ENCODE measurements at places on chromosomes 13 and 19. TPM values are rescaled to one million over a fixed set of nuclear protein-coding genes. Genes with fewer than 3 reads are reported as not detected.

Gene CGB8
- not detected for polyA plus RNA-seq

Gene LRRC4B
- 2.2 TPM for polyA plus RNA-seq

Gene SYCN
- not detected for polyA plus RNA-seq

Gene SLITRK1
- 0.29 TPM for polyA plus RNA-seq

DNA sequence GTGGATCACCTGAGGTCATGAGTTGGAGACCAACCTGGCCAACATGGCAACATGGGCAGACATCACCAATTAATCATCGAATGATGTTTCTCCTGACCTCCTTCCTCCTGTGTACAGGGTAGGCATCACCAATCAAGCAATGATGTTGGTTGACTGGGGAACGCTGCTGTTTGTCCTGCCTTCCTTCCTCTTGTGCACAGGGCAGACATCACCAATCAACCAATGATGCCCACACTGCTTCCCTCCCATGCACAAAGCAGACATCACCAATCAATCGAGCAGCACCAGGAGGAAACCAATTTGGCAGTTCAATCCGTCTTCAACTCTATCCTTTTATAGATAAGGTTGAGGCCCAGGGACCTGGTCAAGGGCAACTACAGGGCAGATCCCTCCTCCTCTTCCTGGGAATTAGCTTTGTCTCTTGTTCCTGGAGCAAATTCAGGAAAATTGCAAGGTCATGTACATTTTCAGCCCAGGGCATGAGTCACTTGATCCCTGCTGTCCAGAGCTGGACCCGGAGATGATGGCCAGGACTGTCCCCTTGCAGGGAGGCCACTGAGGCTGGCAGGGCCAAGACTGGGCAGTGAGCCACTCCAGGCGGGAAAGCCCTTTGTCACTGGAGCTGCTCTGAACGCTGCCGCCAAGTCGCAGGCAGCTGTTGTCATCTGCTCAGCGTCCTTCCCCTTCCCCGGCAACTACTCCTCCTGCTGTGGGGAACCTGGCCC lies 5.3 kb upstream of the CSNK1G2 start:
- DNase-seq = peak; percentile 63
- H3K27ac ChIP-seq = no peak overlapping the region
- H3K4me1 ChIP-seq = peaks cover 8% of the 10 kb centered on the region
- H3K36me3 ChIP-seq = no peaks in the 10 kb centered on the region
- H3K4me3 ChIP-seq = no peak overlapping the region

Gene PALM3
- 16.6 TPM for polyA plus RNA-seq

DNA sequence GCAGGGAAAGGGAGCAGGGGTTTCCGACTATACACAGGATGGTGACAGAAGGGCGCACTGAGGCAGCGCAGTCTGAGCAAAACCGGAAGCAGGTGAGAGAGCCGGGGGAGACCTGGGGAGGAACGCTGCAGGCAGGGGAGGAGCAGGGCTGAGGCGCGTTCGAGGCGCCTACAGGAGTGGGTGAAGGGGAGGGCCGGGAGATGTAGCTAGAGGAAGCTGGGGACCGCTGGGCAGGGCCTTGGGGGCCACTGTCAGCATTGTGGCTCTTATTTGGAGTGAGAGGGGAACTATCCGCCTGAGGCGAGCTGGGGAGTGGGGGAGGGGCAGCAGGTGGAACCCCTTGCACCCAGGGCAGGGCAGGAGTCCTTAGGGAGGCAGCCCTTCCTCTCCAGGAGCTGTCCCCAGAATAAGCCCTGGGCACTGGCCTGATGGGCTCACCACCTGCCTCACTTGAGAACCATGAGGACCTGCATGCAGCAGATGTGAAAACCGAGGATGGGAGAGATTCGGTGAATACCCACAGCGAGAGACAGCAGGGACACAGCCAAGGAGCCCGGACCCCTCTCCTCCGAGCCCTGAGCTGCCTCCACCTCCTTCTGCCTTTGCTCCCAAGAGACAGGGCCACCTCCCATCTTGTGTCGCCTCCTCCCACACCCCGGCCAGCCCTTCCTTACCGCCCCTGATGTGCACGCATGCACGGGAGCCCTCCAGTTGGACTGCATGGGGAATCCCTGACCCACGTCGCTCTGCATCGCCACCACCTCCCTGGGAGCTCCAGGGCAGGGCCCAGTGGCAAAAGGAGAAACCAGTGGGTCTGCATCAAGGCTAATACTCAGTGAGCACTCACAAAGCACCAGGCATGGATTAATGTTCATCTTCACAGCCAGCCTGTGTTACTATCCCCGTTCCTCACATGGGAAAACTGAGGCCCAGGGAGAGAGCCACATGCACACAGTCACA lies 10.3 kb downstream of the AKT2 start:
- no peak for DNase-seq
- H3K27ac ChIP-seq = no peak overlapping the region
- no peaks in the 10 kb centered on the region for H3K27me3 ChIP-seq
- no peaks in the 10 kb centered on the region for H3K36me3 ChIP-seq
- no peak overlapping the region for H3K4me3 ChIP-seq

GRCh38 chr19:38759590-38760003 lies 13.7 kb downstream of the LGALS7 start:
- no peak overlapping the region for H3K4me3 ChIP-seq
- H3K27ac ChIP-seq = no peak overlapping the region
- H3K36me3 ChIP-seq = no peaks in the 10 kb centered on the region
- no peaks in the 10 kb centered on the region for H3K27me3 ChIP-seq

GRCh38 chr13:49374585-49375290 lies 69.1 kb downstream of the CAB39L start:
- H3K36me3 ChIP-seq = no peaks in the 10 kb centered on the region
- H3K4me1 ChIP-seq = no peaks in the 10 kb centered on the region
- H3K27me3 ChIP-seq = no peaks in the 10 kb centered on the region
- no peak for DNase-seq
- no peak overlapping the region for H3K27ac ChIP-seq

Gene PSG7
- not detected for polyA plus RNA-seq

Gene KLK2
- polyA plus RNA-seq = not detected

DNA sequence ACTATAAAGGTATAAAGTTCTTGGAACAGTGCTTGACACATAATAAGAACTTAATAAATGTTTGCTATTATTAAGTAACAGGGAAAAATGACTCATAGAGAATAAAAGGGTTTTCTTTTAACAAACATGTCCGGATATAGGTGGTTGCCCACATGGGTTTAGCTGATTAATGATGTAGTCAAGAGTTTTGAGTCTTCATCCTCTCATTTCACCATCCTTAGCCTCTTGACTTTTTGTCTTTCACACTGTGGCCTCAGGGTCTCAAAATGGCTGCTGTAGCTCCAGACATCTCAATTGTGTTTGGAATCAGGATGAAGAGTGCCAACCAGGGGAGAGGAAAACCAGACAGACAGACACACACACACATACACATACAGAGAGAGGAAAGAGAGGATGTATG lies 97.9 kb downstream of the HSPH1 start:
- H3K4me3 ChIP-seq = no peak overlapping the region
- H3K27ac ChIP-seq = no peak overlapping the region

DNA sequence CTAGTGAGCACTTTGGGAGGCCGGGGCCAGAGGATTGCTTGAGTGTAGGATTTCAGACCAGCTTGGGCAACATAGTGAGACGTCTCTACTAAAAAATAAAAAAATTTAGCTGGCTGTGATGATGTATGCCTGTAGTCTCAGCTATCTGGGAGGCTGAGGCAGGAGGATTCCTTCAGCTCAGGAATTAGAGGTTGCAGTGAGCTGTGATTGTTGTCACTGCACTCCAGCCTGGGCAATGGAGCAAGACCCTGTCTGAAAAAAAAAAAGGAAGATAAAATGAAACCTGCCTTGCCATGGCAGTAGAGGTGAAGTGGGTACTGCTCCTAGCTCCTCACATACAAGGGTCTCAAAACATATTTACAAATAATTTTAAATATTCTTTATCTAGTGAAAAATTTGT lies 7.4 kb downstream of the UCHL3 start:
- no peaks in the 10 kb centered on the region for H3K4me1 ChIP-seq
- H3K4me3 ChIP-seq = no peak overlapping the region
- no peak for DNase-seq
- no peak overlapping the region for H3K27ac ChIP-seq

GRCh38 chr13:109869312-109870237 lies 83.2 kb upstream of the IRS2 start:
- H3K27me3 ChIP-seq = no peaks in the 10 kb centered on the region
- H3K4me3 ChIP-seq = no peak overlapping the region
- H3K27ac ChIP-seq = no peak overlapping the region
- peak; percentile 28 for DNase-seq
